ENCODE measurements at places on chromosomes 13 and 19.
A peak's percentile ranks its signal among the peaks of the same experiment; 100 is the strongest.

GRCh38 chr13:42574435-42575311, 721 bp downstream of the TNFSF11 start:
- no peak for DNase-seq

GRCh38 chr13:20993661-20994440, 67.5 kb downstream of the LATS2 start:
- no peak for DNase-seq

- DNase-seq, result no peak
Measured at GRCh38 chr13:102784483-102784882, 10.9 kb upstream of the TEX30 start.

- peak; percentile 75 for DNase-seq
Measured at GRCh38 chr19:12736995-12737834, at the start of gene GET3. TSS of gene GET3 (plus strand) at chr19:12737497. CDS start at chr19:12737506, 9 bp downstream.

GRCh38 chr13:111302045-111302726, 18.3 kb upstream of the TEX29 start:
- no peak for DNase-seq

- DNase-seq, result no peak
Measured at GRCh38 chr13:101515504-101515903, 63.0 kb downstream of the ITGBL1 start.

DNA sequence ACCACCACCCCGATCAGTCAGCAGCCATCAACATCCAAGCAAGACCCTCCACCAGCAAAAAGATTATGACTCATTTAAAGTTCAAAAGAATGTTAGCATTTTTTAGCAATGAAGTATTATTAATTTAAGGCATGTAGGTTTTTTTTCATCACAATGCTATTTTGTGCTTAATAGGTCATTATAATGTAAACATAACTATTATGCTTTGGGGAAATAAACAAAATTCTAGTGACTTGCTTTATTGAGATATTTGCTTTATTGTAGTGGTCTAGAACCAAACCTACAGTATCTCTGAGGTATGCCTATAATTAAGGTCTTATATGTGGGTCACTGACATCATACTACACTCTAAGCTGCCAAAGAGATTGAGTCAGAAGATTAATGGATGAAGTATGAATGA, 20.0 kb downstream of the KLF12 start:
- DNase-seq, result no peak

- DNase-seq, result no peak
Measured at GRCh38 chr19:16402041-16402440, 69.7 kb downstream of the EPS15L1 start.

DNA sequence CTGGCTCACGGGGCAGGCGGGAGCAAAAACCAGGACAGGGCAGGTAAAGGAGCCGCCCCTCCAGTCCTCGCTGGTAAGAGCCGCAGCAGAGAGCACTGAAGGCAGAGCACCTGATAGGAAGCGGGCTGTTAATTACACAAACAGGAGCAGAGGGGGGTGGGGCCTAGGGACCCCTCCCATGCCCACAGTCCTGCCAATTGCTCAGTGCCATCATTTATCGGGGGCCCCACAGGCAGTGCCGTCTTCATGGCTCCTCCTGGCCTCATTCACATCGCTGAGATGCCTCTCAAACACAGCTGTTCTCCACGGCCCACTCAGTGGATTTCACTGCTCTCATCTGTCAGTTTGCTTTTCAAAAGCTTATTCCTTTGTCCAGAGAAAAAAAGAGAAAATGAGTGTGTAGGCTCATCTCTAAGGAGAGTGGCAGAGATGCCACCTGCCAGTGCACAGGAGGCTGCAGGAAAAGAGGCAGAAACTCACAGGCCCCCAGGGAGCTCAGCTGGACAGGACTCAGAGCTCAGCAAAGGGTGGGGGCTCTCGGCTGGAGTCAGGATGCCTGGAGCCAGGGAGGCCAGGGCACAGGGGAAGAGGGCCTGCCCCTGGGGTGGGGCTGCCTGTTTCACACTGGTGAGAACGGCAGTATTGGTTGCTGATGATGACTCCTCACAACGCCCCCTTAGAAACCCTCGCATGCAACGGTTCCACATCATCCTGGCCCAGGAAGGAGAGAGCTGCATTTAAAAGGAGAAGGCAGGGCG, 174.6 kb downstream of the COL4A1 start:
- DNase-seq, result no peak

GRCh38 chr19:32233091-32233490, 112.3 kb upstream of the ZNF507 start:
- no peak for DNase-seq

- DNase-seq, result no peak
Measured at GRCh38 chr13:107258599-107259187, 690.8 kb upstream of the ARGLU1 start.

DNA sequence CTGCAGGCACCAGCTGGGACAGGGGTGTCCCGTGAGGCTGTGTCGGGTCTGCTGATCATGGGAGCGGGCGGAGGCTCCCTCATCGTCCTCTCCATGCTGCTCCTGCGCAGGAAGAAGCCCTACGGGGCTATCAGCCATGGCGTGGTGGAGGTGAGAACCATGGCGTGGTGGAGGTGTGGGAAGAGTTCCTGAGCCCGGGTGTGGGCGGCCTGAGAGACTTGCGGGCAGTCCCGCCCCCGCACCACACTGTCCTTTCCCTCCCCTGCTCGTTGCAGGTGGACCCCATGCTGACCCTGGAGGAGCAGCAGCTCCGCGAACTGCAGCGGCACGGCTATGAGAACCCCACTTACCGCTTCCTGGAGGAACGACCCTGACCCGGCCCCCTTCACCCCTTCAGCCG, 10.7 kb downstream of the APLP1 start:
- DNase-seq, result no peak

- no peak for DNase-seq
Measured at GRCh38 chr19:40136818-40137217, 46.1 kb upstream of the ZNF780A start.

DNA sequence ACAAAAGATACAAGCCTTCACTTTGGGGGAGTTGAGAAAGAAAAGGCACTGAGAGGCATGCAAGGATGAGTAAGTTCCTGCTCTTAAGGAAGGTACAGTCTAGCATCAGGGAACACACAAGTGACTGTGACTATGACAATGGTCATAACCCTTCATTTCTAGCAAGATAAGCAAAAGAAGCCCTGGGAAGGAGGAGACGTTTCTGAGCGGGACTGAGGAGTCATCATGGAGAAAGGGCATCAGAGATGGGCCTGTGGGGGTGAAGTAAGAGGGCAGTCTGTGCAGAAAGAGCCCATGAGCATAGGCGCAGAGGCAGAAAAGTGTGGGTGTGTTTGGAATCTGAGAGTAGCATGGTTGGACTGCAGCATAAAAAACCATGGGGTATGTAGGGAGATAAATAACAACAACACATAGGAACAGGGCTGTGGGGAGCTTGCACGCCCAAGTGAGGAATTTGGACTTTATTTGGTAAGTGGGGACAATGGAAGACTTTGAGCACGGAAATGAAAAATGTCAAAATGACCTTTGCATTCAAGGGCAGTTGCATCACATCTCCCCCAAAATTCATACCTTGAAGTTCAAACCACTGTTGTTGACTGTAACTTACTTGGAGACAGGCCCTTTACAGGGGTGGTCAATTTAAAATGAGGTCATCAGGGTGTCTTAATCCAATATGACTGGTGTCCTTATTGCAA, 86.7 kb downstream of the MBNL2 start:
- no peak for DNase-seq

DNA sequence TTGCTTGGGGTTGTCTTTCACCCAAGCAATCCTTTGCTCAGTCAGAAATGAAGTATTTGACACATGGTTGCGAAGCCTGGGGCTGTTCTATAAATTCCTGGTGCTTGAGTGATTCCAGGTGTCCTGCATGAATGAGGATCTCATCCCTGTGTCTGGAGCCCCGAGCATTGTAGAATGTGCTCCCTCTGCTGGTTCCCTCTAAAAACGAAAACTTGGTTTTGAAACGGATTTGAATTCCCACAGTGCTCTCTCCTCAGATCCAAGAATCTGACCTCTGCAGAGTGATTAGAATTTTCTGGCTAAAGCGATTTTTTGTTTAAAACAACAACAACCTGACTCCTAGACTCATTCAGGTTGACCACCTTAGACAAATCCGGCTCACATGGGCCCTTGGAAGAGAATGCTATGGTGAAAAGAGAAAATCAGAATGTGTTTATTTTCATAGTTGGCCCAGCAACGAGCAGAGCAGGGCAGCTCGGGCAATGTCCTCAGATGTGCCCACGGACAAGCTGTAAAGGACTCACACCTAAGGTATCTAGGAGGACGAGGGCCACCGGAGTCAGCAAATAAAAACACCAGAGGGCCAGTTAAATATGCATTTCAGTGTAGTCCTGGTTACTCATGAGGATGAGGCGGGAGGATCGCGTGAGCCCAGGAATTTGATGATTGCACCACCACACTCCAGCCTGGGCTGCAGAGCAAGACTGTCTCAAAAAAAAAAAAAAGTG, 8.7 kb upstream of the ATP12A start:
- DNase-seq, result no peak

- no peak for DNase-seq
Measured at GRCh38 chr19:9702186-9702585, 27.3 kb upstream of the ZNF562 start.

- no peak for DNase-seq
Measured at GRCh38 chr19:5131506-5132205, 162.7 kb downstream of the KDM4B start.

GRCh38 chr19:41540041-41540695, 35.8 kb upstream of the CEACAM21 start:
- no peak for DNase-seq

- no peak for DNase-seq
Measured at GRCh38 chr13:30164146-30164545, 143.2 kb downstream of the KATNAL1 start.

DNA sequence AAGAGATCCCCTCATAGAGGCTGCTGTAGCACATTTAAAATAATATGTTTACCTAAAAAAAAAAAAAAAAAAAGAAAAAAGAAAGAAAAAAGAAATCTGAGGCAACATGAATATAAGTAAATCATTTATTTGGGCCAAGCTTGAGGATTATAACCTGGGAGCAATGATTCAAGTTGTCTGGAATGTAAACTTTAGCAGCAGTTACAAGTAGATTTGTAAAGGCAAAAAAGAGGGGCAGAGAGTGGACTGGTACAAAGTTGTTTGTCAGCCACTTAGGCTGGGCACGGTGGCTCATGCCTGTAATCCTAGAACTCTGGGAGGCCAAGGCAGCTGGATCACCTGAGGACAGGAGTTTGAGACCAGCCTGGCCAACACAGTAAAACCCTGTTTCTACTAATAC, 11.3 kb downstream of the ZNF43 start:
- DNase-seq, result no peak

GRCh38 chr13:59806801-59807200, 356.9 kb downstream of the DIAPH3 start:
- no peak for DNase-seq

DNA sequence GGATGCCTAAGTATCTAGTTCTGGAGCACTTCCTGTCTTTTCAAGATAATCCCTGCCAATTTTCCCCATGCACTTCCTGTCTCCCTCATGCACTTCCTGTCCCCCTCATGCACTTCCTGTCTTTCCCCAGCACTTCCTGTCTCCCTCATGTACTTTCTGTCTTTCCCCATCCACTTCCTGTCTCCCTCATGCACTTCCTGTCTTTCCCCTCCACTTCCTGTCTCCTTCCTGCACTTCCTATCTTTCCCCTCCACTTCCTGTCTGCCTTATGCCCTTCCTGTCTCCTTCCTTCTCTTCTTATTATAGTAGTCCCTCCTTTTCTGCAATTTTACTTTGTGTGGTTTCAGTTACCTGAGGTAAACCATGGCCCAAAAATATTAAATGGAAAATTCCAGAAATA, 3.0 kb upstream of the TNNT1 start:
- no peak for DNase-seq

Data from CD8-positive, alpha-beta memory T cell (primary cell).